Fibroblast of gingiva (primary cell): ENCODE measurements at places on chromosomes 16 and 17.

DNA sequence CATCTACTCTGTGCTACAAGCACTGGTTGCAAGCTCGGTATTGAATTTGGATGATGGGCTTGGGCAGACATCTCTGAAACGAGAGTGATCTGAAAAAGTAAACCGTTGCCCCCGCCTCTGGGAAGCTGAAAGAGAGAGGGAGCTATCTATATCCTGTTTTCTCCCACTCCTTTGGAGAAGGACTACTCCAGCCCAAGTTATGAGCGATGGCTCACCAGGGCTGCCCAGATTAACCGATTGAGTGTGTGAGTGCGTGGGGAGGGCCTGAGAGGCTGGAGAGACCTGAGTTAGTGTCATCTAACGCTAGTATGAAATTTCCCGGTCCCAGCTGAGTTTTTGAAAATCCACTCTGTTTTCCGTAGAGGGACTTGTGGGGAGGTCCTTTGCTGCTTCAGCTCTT is 11.5 kb downstream of the MGAT5B start:
- no peak for DNase-seq

GRCh38 chr16:3089717-3090592 is 9.1 kb downstream of the ZSCAN10 start:
- no peak for DNase-seq

- no peak for DNase-seq
These were observed 47.6 kb upstream of the LYRM9 start for GRCh38 chr17:27940503-27941428.

DNA sequence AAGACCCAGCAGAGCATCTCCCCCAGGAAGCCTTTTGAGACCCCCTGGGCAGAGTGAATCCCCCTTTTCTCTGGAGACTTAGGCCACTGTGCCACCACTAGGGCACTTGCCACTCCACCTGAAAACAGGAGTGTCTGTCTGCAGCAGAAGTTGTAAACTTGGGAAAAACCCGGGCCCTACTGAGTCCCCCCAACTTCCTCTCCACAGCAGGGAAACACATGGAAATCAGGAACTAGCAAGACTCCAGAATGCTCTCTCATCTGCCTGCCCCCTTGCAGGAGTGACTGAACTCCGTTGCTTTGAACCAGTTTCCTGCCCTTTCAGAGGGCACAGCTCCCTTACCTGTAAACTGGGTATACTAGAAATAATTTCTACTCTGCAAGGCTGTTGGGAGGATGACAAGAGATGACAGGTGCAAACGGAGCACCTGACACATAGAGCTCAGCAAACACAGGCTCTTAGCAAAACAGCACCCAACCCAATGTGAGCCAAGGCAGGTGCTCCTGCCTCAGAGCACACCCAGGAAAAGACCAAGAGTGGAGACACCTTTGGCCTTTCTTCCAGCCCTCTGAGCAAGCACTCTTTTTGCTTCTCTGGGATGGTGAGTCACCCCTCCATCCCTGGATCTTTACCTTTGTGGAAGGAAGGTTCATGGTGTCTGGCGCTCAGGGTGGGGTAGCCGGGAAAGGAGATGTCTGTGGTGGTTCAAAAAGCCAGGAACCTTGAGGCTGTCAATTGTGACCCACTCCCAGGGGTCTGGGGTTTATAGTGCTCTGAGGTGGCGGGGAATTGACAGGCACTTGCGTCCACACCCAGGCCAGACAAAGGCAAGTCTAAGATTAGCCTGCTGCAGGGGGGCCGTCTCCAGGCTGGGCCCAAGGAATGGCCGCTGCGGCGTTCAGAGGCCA is at the start of gene HCRT:
HCRT (minus strand) TSS at position 740 of the 908 bp plus-strand sequence; CDS start at position 653, 87 bp downstream.
- DNase-seq = no peak

- DNase-seq = no peak
These were observed 6.8 kb upstream of the RNF213 start for GRCh38 chr17:80253631-80254395.

- DNase-seq = no peak
These were observed 77.4 kb downstream of the CDH13 start for GRCh38 chr16:82703871-82704768.

GRCh38 chr17:80746262-80746935 is 201.8 kb downstream of the RPTOR start:
- DNase-seq = no peak

GRCh38 chr17:28552176-28552999 is at the start of gene UNC119:
Gene UNC119 (minus strand): TSS chr17:28552624. CDS start chr17:28552557, 67 bp downstream.
- DNase-seq = peak; percentile 58

DNA sequence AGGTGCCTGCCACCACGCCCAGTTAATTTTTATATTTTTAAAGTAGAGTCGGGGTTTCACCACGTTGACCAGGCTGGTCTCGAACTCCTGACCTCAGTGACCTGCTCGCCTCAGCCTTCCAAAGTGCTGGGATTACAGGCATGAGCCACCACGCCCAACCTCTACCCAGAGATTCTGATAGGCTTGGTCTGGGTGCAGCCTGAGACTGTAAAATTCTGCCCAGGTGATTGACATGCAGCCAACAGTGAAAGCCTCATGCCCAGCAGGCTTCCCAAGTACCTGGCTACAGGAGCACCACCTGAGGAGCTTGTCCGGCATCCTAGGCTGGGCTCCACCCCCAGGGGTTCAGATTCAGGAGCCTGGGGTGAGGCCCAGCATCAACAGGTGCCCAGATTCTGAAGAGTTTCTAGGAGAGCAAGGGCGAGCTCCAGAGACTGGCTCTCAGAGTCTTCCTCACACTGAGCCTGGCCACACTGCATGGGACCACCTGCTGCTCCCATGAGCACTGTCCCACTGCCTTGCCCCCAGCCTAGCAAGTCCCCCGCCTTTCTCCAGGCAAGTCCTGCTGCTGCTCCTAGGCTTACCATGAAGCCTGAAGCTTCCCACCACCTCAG is 16.6 kb downstream of the ZNF385C start:
- DNase-seq = no peak

DNA sequence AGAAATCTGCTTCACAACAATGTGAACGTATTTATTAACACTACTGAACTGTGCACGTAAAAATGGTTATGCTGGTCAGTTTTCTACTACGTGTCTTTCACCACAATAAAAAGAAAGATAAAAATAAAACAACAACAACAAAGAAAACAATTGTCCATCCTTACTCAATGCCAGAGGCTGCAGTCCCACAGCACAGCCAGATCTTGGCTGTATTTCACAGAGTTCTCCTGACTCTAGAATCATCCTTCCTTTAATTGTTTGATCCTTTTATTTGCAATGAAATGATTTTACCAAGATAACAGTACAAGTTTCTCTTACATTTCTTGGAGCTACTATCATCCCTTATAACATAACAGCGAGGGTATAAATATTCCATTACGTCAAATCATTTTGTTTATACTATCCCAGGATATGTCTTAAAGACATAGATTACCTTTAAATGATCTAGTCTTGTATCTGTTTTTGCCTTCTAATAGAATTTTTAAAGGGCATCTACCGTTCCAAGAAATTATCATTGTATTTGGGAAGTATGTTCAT is 103.3 kb downstream of the SLC39A11 start:
- DNase-seq = no peak

DNA sequence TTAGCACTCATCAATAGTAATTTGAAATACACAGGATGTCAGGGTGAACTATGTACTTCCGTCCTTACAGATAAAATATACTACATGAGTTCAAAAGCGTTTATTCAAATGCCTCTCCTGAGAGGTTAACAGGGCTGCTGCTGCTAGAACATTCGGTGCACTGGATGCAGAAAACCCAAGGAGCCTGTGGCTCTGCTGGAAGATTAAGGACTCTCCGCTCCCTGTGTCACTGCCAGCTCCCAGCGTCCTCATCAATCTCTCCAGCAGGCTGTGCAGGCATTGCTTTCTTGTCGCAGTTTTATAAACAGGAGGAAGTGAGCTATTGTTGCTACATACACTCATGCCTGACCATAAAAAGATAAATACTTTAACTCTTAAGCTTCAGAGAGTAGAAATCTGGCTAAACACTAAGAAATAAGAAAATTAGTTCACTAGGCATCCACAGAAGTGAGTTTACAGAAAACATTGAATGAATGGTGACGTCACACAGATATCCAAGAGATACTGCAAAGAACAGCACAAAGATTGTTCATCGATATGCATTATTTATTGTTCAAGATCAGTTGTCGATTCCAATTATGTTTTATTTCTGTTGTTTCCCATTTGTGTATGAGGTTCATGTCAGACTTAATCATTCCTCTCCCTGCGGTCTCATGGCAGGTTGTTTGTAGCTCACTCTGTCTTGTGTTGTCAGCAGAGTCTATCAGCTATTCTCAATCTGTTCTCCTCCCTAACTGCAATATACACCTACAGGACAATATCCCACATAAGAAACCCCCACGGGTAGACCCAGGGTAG is 127.9 kb upstream of the MON1B start:
- no peak for DNase-seq

DNA sequence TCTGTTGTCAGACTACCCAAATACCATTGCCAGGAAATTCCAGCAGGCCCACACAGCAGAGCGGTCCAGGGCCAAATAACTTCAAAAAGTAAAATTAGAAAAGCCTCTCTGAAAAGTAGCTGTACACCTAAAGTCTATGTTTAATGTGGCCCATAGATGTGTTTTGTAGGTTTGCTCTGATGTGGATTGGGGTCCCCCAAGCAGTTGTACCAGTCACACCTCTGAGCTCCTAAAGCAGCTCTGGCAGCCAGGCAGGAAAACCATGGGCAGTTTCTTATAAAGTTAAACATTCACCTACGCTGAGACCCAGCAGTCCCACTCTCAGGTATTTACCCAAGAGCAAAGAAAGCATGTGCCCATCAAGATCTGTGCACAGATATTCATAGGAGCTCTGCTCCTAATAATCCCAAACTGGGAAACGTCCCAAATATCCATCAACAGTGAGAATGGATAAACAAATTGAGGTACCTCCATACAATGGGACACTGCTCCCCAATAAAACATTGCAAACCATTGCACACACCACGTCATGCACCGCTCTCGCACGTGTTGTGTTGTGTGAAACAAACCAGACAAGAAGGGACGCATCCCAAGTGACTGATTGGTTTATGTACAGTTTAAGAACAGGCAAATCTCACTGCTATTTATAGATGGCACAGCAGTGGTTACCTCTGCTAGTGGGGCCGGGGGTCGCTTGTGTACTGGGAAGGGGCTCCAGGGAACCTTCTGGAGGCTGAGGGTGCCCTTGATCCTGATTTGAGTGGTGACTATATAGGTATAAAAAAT is 15.8 kb upstream of the PRM1 start:
- DNase-seq = no peak

GRCh38 chr17:55859301-55859795 is 108.5 kb downstream of the PCTP start:
- DNase-seq = no peak

- no peak for DNase-seq
These were observed 20.6 kb upstream of the SLC35G3 start for GRCh38 chr17:35214631-35215273.

DNA sequence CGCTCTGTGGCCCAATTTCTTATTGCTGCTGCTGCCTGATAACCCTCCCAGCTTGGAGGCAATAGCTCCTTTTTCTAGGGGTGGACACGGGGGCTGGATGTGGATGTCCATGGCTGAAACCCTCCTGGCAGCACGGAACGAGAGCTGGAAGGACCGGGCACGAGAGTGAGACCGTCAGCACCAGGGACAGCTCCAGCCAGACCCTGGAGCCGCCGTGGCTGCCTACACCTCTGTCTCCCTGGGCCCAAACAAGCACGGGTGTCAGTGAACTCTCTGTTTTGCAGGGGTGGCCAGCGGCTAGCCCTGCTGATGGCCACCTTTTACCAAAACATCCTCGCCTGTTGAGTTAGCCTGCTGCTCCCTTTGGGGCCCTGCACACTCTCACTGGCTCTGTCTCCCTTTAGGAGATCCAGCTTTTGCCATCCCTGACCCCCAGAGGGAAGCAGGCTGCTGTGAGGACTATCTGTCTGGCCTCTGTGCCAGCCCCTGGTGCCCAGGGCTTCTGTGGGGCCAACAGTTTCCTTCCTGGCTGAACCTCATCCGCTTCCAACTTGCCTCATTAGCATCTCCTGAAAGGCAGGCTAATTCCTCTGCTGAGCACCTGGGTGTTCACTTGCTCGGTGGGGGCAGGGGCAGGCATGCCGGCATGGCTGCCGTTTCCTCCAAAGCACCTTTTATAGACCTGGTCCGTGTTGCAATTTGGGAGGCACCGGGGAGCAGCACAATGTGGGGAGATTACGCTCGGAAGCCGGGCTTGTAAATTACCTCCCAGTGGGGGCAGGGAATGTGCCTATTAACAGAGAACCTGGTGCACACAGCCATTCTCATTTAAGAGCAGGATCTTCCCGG is 118.1 kb downstream of the ENGASE start:
- DNase-seq = no peak

DNA sequence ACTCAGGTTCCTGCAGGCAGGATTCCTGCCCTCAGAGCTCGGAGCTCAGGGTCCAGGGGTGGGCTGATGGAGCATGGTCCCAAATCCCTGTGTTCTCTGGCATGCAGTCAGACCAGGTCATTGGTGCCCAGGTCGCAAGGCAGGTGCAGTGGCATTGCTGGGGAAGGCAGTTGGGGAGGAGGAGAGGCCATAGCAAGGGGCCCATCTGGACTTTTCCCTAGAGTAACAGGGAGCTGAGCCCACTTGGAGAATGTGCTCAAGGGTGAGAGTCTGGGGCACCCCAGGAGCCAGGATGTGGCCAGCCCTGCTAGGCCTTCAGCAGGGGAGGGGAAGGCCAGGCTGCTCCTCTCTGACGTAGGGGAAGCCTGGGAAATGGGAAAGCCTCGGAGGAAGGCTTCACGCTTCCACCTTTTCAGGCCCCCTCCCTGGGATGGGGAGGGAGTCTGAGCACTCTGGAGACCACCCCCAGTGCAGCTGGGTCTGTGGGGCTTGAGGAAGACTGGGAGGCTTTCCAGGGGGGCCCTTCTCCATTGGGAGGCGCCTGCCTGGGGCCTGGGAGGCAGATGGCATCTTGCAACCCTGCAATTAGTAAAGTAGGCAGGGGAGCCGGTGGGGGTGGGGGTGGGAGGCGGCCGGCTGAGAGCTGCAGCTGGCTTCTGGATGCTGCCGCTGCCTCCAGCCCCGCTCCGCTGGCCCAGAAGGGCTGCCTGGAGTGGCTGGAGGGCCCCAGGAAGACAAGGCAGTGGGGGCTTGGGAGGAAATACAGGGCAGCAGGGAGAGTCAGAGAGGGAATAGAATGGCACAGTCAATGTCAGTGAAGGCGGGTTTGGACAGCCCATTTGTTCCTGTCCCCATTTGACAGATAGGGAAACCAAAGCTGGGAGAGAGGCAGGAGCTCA is 21.1 kb upstream of the DOK4 start:
- no peak for DNase-seq

GRCh38 chr17:40503154-40503553 is 1.7 kb upstream of the TNS4 start:
- DNase-seq = no peak

- DNase-seq = no peak
These were observed 6.0 kb downstream of the MXRA7 start for GRCh38 chr17:76704805-76705204.

DNA sequence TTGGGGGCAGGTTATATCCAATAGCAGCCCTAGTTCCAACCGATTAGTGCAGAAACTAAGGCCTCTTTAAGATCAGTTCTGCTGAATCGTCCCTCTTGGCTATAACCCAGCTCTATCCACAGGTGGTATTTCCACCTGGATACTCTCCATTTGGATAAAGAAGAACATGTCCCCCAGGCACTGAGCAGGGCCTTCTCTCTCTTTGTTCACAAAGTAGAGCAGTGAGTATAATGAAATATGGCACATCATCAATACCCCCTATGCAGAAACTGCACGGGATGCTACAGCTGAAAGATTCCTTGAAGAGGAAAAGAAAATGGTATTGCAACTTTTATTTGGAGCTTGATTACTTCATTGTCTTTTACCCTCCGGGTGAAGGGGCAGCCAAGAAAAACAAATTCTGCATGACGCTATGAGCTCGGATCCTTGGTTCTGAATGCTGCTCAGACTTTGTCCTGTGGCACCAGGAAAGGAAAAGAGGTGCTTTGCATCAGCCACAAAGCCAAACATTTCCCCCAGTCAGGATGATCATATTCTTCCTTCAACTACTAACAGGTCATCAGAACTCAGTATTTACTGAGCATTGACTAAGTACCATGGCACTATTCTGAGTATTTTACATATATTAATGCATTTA is 399.7 kb downstream of the NPIPA8 start:
- DNase-seq = no peak
